DMS53 (cell line): ENCODE measurements at places on chromosomes 5 and 9.
A peak's percentile ranks its signal among the peaks of the same experiment; 100 is the strongest.

GRCh38 chr5:38556599-38557307 lies at the start of gene LIFR:
Gene LIFR (minus strand): TSS chr5:38556646. CDS start chr5:38530647, 25,999 bp downstream.
- DNase-seq, result peak; percentile 92

DNA sequence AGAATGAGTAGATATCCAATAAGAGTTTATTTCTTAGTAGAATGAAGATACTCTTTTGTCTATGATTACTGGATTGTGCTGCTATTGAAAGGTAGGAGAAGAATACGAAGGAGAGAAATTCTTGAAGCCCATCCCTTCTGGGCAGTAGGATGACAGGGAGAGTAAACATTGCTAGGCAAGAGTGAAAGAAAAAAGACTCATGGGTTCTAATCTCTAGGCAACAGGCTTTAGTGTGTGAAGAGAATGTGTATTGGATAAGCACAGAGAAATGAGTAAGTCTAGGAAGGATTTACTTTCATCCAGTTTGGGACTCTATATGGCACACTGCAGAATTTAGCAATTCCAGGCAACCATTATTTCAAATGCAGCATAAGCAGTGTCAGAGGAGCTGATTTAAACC lies 216.0 kb downstream of the GABRG2 start:
- no peak for DNase-seq

DNA sequence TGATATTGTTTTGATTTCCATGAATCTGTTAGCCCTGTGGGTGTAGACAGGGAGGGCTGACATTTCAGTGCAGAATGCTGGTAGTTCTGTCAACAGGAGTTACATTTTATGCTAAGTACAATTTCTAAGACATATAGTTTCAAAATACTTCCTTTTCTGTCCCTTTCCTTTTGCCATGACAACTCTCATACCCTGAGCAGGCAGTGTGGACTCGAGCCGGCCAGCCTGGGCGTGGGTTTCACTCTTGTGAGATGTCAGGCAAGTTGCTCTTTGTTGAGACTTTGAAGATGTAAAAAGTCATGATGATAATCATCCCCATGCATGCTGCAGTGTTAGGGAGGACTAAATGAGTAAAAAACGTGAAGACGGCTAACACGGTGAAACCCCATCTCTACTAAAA lies 197.9 kb downstream of the CFAP90 start:
- no peak for DNase-seq

DNA sequence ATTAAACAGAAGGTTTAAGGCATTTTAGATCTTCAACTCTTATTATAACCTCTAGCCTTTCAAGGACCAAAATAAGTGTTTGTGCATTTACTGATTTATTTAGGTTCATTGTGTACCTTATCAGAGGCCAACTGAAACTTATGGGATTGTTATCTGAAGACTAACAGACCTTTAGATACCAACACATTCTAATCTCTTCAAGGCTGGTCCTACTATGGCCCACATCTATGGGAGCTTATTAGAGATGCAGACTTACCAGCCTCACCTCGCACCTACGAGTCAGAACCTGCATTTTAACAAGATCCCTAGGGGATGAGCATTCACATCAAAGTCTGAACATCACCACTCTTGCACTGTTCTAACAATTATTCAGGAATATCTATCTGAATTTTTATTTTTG lies 1.9 kb downstream of the IARS1 start:
- DNase-seq, result no peak

- no peak for DNase-seq
These were observed 64.5 kb upstream of the ADAMTS2 start for GRCh38 chr5:179409806-179410205.

- DNase-seq, result no peak
These were observed 61.4 kb downstream of the SERINC5 start for GRCh38 chr5:80194468-80194867.

GRCh38 chr9:15104826-15105420 lies 194.7 kb upstream of the FREM1 start:
- peak; percentile 49 for DNase-seq

DNA sequence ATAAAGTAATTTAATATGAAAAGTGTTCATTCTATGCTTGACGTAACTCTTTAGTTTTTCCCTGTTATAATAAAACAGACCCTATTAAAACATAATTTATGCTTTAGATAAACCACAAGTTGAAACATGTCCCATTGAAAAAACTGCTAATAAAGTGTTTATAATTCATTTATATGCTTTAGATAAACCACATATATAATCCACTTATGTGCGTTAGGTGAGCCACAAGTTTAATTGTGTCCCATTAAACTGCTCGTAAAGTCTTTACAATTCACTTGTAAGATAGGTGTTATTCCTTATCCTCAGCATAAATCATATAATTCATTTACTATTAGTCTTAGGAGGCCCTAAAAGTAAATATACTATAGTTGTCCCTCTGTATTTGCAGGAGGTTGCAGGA lies 3.6 kb downstream of the NIPSNAP3B start:
- DNase-seq, result no peak

DNA sequence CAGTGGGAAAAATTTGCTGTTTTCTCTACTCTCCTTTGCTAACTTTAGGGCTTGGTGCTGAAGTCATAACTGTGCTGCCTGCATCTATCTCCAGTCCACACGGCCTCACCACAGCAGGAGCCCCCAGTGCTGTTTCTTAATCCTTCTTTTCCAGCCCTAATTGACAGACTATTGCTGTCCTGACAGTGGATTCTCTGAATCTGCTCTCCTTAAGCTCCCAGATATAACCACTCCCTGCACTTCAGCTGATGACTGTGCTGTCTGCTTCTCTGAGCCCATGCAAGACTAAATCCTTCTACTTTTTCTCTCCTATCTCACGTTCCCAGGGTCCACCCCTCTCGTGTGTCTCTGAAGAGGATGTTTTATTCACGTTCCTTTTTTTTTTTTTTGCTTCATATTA lies 19.7 kb upstream of the GRIA1 start:
- DNase-seq, result no peak

DNA sequence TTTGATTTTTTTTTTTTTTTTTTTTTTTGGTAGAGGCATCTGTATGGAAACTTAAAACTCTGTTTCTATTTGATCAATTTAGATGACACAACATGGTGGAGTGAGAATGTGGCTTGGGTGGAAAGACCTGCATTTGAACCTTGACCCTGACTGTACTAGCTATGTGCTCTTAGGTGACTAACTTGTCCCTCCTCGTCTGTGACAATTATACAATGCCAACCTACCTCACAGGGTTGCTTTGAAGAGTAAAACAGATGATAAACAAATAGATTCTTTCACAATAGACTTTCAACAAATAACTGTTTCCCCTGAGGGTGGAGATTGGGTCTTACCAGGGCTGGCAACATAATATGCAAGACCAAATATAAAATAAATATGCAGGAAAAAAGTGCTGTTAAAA lies 109.3 kb downstream of the CRB2 start:
- DNase-seq, result peak; percentile 22

DNA sequence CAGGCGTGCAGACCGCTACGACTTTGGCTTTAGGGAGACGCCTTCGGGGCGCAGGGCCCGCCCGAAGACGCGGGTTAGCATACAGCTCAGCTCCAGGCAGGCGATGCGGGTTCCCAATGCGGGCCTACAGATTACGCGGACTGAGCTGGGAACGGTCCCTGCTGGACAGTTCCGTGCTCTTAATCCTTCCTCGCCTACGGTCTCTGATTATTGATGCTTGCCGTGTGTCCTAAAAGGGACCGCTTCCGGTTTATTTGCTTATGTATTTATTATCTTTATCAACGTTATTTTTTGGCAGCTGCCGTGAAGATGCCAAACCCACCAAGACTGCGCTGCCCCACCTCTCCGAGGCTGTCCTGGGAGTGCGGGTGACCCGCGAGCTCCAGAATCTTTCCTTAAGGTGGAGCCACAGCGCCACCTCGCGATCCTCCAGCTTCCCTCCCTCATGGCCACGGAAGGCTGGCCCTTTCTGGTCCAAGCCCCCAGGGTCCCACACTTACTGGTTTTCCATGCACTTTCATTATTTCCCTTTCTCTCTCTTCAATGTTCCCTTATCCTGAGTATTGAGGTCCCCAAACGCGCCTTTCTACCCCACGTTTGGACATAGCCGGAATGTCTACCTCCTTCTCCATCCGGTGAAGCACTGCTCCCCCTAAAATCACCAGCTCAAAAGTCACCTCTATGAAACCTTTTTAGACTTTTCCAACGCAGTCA lies 7.0 kb upstream of the EBF1 start:
- DNase-seq, result peak; percentile 86

- no peak for DNase-seq
These were observed 110.4 kb downstream of the FBXO4 start for GRCh38 chr5:42035526-42035925.

DNA sequence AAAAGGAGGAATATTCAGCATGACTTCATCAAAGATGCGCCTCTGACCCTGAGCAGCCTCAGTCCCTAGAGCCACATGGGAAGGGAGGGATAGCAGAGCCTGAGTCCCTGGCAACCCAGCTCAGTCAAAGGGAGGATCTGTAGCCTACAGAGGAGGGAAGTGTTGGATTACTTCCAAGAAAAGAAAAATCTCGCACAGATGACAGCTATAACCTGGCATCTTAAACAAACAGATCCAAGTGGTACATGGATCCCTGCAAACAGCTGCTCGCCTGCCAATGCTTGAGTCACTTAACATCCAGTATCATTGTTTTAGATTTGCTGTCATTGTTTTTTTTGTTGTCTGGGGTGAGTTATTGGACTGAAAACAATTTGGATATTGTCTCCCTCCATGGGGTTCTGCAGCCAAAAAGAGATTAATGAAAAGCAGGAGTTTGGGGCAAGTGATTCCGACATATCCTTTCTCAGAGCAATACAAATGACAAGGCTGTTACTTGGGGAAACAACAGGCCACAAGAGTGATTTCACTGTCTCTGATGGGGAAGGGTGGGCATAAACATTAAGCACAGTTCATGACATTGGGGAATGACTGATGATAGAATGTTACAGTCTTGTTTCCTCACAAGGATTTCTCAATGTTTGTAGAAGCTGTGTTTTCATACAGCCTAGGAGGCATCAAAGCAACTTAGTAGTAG lies 153.5 kb upstream of the KIF2A start:
- DNase-seq, result peak; percentile 73

DNA sequence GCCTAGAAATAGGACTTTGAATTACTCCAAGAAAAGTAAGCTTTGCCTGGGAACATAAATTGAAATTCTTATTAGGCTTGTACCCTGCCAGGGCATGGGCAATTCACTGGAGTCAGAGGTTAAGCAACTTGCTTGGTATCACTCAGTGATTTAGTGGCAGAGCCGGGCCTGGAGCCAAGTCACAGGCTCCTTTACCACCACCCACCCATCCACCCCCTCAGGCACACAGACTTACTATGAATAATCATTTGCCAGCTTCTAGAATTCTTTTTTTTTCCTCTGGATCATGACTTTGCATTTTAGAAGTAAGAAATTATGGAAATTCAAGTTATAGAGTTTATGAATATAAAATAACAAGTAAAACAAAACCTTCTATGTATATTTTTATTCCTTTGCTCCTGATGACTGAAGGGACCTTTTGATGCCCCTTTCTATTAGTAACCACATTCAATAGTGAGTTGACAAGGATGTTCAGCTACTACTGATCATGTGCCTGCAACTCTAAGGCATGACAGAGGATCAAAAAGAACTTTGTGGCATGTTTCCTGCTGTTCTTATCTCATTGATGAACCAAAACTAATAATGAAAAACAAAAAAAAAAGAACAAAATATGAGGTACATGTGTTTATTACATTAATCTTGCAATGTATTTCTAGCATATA lies 614.7 kb downstream of the TLR4 start:
- DNase-seq, result no peak

GRCh38 chr5:107812570-107813141 lies 141.9 kb upstream of the EFNA5 start:
- DNase-seq, result no peak

DNA sequence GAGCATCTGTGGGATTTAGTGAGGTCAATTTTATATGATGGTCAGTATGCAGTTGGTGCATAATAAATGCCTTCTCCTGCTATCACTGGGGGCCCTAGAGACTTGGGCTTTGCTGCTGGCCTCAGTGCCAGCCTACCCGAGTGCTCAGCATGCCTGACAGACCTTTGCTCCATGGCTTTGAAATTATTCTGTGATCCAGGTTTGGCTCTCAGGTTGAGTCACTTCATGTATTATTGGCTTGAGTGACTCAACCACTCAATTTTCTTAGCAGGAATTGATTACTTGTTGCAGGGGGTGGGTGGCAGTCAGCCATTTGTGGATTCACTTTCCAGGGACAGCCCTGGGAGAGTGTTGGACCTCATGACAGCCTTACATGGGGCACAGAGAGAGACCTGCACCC lies 13.5 kb downstream of the SLC25A48 start:
- no peak for DNase-seq

DNA sequence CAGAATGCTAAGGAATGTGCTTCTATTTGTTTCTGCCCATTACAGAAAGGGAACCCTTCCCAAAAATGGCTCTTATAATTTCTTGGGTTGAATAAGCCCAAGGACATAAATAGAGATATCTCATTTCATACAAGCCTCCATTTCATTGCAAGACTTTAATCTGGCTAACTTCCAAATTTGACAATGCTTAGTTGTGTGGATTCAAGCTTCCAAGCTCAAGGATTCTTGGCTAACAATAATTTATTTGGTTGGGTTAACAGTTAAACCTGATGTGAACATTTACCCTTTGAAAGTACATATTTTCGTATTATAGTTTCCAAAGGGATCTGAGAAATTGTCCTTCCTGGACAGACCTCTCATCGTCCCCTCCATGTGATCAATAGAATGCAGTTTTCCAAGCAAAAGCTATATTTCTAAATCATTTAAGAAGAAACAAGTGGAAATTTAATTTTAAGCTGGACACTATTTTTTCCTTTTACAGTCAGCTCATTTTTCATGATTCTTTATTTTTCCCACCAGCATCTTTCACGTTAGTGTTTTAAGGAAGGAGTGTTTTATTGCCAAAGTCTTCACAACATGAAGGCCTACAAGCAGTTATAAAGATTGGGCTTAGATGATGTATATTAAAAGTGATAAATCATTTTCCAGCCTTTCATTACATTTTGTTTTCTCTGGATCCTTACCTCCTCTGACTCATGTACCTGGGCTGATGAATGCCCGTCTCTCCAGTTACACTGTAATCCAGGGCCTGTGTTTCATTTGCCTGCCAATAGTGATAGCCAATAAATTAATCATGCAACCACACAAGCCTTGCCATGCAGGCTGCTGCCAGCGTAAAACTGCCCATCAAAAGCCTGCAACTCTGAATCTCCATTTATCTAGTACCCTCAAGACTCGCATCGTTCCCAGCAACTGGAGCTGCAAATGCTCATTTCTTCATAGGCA lies 176.7 kb downstream of the NTRK2 start:
- no peak for DNase-seq

DNA sequence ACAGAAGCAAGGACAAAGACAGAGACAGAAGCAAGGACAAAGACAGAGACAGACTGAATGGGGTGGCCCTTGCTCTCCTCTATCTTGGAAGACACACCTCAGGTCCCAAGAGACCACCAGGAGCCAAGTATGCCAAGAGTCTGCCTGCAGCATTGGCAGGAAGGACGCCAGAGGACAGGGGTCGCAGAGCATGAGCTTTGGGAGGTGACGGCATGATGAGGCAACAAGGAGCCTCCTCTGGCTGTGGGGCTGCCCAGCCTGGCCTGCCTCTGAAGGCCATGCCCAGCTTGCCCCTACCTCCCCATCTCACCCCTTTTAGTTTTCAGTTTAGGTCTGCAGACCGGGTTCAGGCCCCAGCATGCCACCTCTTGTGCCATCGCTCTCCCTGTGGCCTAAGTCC lies 17.6 kb downstream of the PDGFRB start:
- no peak for DNase-seq
